ENCODE measurements at places on chromosomes 2 and 18. TPM values are rescaled to one million over a fixed set of nuclear protein-coding genes. Genes with fewer than 3 reads are reported as not detected.
A peak's percentile ranks its signal among the peaks of the same experiment; 100 is the strongest.

GRCh38 chr2:112055730-112056625, 909 bp downstream of the TMEM87B start:
- DNase-seq = peak; percentile 36

DNA sequence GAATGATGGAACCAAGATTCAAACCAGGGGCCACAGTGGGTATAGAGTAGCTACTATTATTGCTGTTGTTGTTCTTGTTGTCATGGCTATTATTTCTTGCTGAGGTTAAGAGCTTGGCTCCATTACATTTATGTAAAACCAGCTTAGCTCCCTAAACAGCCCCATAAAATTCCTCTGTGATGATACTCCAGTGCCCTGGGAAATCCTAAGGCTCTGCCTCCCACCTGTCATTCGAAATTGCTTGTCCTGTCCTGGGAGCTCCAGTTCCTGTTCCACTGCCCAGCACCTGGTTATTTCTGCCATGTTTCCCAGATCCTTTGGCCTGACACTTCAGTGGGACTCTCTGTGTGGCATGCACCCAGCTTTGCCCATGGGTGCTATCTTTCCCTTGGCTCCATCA, 27.8 kb upstream of the NCOA1 start:
- DNase-seq = no peak

- DNase-seq = no peak
These were observed 264.9 kb downstream of the MREG start for GRCh38 chr2:215748446-215748845.

DNA sequence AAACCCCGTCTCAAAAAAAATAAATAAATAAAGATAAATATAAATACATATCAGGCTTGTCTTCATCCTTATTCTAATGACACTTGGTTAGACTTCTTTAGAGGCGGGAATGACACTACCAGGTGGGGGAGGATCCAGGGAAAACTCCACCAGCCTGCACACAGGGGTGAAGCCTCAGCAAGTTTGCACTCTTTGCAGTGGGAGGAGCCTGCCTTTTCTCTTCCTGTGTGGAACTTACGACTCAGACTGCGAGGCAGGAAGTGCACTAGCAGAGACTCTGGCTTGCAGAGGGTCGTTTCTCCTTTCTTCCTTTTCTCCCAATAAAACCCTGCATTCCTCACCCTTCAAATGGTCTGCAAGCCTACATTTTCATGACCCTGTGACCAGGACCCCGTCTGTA, 153.6 kb upstream of the CBLN2 start:
- no peak for DNase-seq

SERPINB3 gene
- not detected for total RNA-seq

ZC3H6 gene
- 18.0 TPM for total RNA-seq

Measured in CD4-positive, alpha-beta T cell (primary cell).